ENCODE measurements at places on chromosomes 3 and 15. TPM values are rescaled to one million over a fixed set of nuclear protein-coding genes. Genes with fewer than 3 reads are reported as not detected.

DNA sequence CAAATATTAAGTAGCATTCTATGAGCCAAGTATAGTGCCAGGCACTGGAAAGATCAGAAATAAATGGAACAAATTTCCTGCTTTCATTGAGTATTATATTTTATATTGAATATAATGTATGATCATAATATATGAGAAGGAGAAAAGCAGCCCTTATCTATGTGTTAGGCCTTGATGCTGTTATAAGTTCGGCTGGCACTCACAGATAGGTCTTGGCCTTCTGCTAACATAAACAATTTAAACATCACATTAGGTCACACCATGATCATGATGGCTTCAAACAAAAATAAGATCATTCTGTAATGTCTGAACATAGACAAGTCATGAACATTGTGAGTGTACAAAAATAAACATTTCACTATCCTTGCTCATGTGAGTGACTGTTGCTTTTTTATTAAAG is 584.0 kb upstream of the ZNF385D start:
- H3K4me3 ChIP-seq = no peak overlapping the region
- DNase-seq = no peak

GRCh38 chr15:90576711-90577389 is 47.1 kb downstream of the CRTC3 start:
- no peaks in the 10 kb centered on the region for H3K36me3 ChIP-seq
- no peaks in the 10 kb centered on the region for H3K27me3 ChIP-seq
- DNase-seq = no peak
- no peaks in the 10 kb centered on the region for H3K4me1 ChIP-seq
- H3K27ac ChIP-seq = no peak overlapping the region

DNA sequence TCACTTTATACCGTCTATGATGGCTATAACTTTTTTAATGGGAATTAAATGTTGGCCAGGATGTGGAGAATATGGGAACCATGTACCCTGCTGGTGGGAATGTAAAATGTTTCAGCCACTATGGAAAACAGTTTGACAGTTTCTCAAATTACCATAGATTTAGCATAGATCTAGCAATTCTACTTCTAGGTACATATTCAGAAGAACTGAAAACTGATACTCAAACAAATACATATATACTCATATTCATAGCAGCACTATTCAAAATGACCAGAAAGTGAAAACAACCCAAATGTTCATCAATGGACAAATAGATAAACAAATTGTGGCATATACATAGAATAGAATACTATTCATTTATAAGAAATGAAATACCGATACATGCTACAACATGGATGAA is 539.4 kb downstream of the IGSF11 start:
- DNase-seq = no peak
- H3K4me1 ChIP-seq = no peaks in the 10 kb centered on the region
- H3K27me3 ChIP-seq = no peaks in the 10 kb centered on the region
- H3K27ac ChIP-seq = no peak overlapping the region

DNA sequence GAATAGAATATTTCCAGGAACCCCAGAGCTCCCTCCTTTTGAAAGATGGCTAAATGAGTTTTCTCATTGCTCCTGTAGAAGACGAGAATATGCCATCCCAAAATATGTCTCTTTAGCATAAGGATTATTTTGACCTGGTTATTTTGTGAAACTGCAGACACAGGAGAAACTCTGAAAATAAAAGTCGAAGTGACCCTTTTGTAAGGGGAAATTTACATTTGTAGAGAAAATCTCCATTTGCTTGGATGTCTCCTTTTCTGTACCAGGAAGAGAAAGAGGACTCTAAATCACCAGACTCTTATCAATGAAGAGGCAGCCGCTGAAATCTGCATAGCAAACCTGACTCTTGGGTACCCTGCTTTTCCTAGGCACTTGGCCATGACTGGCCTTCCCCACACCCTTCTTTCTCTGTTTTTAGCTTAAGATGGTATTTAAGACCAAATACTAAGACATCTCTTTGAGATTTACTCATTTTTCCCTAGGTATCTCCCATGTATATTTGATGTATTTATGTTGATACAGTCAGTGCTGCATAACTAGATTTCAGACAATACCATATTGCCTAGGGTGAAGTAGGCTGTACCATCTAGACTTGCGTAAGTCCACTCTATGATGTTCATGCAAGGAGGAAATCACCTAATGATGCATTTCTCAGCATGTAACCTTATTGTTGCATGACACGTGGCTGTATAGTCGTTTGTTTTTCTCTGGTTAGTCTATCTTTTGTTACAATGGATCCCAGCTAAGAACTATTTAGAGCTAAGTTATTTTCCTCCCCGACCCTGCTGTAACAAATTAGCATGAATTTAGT is 98.2 kb upstream of the UBE3A start:
- H3K4me1 ChIP-seq = no peaks in the 10 kb centered on the region
- no peaks in the 10 kb centered on the region for H3K36me3 ChIP-seq
- no peaks in the 10 kb centered on the region for H3K27me3 ChIP-seq
- H3K27ac ChIP-seq = no peak overlapping the region

DNA sequence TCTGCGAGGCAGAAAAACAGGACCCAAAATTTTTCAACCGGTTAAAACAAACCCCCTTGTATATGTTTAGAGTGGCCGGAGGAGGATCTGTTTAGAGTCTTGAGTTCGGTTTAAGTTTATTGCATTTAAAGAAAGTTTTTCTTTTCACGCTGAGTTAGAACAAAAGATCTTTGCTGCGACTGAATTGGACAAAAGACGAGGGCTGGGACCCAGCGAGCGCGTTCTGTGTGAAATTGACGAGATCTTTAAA is 9.8 kb downstream of the NR2F2 start:
- H3K4me1 ChIP-seq = peaks cover 51% of the 10 kb centered on the region
- peak overlapping the region; percentile 91 for H3K4me3 ChIP-seq
- peaks cover 32% of the 10 kb centered on the region for H3K36me3 ChIP-seq

MYO5A gene
- 73.1 TPM for total RNA-seq

GTF2E1 gene
- 14.4 TPM for total RNA-seq

APOD gene
- 1.4 TPM for total RNA-seq

CCDC33 gene
- total RNA-seq = not detected

FES gene
- total RNA-seq = 20.3 TPM

ECE2 gene
- total RNA-seq = not detected
